Stimulated activated CD4-positive, alpha-beta T cell treated with anti-CD3 and anti-CD28 coated beads, Interleukin-2, amount 100 ng/mL, for 48 hours (primary cell): ENCODE measurements at places on chromosomes 11 and 22.

DNA sequence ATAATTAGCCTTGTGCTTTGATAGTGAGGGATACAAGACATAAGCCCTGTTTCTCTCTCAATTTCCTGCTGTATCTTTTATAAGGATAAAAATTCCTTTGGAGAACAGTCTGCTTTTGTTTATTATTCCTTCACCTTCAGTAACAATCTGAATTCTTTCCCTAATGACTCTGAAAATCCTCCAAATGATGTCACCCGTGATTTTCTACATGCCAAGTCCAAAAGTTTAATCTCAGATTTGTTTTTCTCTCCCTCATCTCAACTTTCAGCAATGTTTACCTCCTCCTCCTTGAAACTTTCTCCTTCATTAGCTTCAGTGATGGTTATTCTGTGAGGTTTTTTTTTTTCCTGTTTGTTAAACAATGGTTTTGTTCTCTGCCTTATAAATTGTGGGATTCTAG, 2.2 kb downstream of the OR51E2 start:
- DNase-seq, result no peak

- no peak for DNase-seq
Measured at GRCh38 chr11:134822897-134823296, 410.9 kb upstream of the B3GAT1 start.

DNA sequence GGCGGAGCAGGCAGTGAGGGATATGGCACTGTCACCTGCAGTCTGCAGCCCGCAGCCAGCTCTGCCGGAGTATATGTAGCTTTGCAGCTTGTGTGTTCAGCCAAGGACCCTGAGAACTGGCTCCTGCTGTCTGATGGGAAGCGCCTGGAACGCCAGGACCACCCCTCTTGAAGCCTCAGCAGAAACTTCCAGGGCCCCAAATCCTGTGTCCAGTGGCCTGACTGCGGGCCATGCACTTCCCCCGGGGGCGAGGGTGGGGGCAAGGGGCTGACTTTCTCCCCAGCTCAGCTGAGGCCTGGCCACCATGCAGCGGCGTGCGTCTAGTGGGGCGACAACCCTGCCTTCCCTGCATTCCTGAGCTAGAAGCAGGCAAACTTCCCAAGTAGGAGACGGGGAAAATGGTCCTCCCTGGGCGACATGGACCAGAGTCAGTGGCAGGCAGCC, 32.3 kb downstream of the PISD start:
- no peak for DNase-seq

DNA sequence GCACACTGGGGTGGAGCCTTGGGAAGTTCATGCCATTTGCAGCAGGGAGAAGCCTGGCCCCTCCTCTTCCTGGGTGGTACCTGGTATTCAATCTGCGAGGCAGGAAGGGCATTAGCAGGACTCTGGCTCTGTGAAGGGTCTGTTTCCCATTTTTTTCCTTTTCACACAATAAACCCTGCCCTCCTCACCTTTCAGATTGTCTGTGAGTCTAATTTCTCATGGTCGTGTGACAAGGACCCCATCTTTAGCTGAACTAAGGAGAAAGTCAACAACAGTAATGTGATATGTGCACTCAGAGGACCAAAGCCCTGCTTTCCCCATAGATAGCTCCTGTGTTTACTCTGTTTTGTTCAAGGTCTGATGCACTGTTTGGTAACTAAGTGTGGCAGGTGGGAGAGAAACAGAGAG, 26.6 kb upstream of the CASP4 start:
- no peak for DNase-seq

- DNase-seq, result no peak
Measured at GRCh38 chr11:120894202-120894985, 129.5 kb upstream of the TBCEL start.

- DNase-seq, result no peak
Measured at GRCh38 chr11:13423372-13423771, 39.6 kb downstream of the BTBD10 start.

- DNase-seq, result no peak
Measured at GRCh38 chr11:95989076-95989605, 65.2 kb upstream of the MTMR2 start.

- DNase-seq, result no peak
Measured at GRCh38 chr11:93614173-93614722, 47.2 kb upstream of the CEP295 start.

DNA sequence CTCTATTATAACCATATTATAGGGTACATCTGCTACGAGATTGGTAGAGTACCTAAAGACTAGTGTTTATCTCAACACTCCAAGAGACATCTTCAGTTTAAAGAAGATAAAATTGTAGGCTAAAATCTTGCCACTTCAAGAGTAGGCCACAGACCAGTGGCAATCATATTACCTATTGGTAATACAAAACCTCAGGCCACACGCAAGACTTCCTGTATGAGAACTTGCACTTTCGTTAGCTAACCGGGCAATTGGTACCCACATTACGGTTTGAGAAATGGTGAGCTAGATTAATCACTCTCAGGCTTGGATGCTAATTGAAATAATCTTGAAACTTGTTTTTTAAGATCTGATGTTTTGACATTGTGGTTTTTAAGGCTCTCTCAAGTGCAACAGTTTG, 772.7 kb downstream of the LRRC4C start:
- no peak for DNase-seq

DNA sequence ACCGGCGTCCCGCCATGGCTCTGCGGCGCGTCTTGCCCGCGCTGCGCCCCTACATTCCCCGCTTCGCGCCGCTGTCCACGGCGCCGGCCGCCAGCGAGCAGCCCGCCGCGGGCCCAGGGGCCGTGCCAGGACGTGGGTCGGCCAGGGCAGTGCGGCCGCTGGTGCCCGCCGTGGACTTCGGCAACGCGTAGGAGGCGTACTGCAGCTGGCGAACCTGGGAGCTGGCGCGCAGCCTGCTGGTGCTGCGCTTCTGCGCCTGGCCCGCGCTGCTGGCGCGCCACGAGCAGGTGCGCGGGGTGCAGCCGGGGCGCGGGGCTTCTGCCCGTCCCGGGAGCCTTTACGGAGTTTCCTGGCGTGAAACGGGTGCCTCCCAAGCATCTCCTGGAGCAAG, 20.1 kb downstream of the DGCR6L start:
- DNase-seq, result no peak

DNA sequence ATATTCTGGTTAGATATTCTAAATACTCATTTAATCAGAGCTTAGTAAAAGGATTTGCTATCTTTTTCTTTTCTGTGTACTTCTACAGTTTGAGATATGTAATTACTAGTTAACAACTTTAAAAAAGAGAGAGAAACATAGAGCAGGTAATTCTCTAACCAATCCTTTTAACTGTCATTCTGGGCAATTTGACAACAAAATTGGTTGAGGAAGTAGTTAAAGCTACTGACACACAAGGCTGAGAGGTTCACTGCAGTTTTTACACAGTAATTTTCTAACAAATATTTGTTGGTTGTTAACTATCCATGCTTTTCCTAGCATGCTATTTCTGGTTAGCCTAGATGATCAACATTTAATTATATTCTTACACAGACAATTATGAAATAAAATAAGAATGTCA, 3.6 kb downstream of the SOX6 start:
- DNase-seq, result no peak

GRCh38 chr11:27234043-27234668, 128.9 kb downstream of the CCDC34 start:
- no peak for DNase-seq

GRCh38 chr22:26777156-26777801, 119.9 kb downstream of the MIAT start:
- DNase-seq, result no peak

DNA sequence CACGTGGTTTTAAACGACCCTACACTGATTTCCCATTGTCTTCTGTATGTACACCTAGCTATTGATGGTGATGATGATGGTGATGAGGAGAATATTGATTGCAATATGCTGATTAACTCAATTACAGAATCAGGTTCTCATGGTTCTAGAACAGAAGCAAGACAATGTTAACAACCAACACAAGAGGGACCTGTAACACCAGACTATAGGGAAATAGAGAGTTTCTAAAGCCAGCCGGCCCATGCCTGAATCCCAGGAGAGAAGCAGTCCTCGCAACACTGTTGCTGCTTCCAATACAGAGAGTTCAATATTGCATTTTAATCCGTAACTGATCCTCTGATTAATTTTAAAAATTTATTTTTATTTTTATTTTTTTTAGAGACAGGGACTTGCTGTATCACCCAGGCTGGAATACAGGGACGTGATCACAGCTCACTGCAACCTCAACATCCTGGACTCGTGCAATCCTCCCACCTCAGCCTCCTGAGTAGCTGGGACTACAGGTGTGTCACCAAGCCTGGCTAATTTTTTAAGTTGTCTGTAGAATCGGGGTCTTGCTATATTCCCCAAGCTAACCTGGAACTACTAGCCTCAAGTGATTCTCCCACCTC, 22.2 kb upstream of the UBASH3B start:
- DNase-seq, result no peak

GRCh38 chr22:46710806-46711205, 27.2 kb downstream of the CERK start:
- no peak for DNase-seq

DNA sequence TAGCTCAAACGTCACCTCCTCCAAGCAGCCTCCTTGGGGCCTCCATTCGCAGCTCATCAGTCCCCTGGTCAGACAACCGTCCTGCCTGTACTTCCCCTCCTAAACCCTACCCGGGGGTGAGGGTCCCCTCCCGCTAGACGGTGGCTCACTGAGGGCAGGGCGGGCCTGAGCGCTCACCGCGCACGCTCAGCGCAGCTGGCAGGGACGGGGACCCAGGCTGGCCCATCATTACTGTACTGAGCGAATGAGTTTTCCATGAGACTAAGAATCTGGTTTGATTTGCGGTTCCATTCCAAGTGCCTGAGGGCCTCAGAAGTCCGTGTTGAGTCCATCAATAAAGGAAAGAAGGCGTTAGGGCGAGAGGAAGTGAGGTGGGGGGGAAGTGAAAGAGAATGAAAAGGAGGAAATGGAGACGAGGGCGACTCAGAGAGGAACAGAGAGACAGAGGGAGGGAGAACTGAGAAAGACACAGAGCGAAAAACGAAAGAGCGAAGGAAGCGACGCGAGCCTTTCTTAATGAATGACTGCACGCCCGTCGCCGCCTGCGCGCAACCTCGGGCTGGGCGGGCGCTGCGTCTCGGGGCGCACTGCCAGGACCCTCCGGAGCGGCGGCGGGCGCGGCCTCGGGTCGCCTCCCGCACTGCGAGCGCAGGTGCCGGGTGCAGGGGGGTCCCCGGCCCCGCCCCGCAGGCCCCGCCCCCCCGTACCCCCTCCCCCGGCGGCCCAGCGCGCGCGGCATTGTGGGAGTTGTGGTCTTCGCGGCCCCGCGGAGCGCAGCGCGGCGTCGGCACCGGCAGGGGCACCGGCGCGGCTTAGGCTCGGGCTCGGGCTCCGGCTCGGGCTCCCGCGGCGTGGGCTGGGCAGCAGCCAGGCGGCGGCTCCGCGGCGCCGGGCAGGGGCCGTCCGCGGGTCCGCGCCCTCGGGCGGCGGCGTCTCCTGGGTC, at the start of gene ASPHD2:
Gene ASPHD2 (plus strand): TSS at position 746 of the 943 bp plus-strand sequence. CDS start 4,356 bp downstream, outside the sequence.
- peak; percentile 56 for DNase-seq

- no peak for DNase-seq
Measured at GRCh38 chr11:12802418-12803085, 128.3 kb downstream of the TEAD1 start.

DNA sequence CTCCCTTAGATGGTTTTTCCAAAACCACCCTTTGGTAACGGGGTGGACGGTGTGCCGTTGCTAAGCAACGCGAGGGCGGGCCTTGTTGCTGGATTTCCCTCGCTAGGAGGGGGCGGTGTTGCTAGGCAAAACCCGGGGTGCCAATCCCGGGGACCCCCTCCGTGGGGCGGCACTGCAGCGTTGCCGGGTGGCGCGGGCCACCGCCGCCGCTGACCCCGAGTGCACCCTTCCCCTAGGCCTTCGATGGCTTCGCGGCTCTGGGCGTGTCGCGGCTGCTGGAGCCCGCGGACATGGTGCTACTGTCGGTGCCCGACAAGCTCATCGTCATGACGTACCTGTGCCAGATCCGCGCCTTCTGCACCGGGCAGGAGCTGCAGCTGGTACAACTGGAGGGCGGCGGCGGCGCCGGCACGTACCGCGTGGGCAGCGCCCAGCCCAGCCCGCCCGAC, 8.9 kb downstream of the EHBP1L1 start:
- no peak for DNase-seq

GRCh38 chr22:49705216-49705971, 122.3 kb downstream of the BRD1 start:
- DNase-seq, result no peak

DNA sequence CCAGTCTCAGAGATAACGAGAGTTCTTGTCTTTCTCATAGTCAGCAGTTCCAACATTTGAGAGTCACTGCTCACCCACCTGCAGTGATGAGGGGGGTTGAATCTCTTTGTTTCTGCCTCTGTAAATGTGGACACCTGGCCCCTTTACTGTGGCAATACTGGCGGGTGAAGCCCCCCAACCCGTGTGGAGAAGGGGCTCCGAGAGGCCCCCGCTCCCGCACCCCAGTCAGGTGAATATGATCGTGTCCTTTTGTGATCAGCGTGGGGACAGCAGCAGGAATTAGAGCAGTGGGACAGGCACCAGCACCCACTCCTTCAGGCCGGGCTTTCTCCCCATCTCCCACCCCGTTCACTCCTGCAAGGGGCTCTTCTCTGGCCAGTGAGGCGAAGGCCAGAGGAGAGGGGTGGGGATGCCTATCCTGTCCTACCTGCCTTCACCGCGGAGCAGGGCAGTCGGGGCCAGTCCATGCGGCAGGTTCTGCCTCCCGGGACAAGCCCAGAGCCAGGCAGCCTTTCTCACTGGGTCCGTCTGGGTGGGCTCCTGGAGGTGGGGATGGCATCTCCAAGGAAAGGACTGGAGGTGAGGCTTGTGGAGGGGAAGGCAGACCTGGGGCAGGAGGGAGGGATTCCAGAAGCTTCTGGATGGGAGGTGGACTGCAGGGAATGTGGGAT, 12.7 kb upstream of the CELSR1 start:
- DNase-seq, result no peak

DNA sequence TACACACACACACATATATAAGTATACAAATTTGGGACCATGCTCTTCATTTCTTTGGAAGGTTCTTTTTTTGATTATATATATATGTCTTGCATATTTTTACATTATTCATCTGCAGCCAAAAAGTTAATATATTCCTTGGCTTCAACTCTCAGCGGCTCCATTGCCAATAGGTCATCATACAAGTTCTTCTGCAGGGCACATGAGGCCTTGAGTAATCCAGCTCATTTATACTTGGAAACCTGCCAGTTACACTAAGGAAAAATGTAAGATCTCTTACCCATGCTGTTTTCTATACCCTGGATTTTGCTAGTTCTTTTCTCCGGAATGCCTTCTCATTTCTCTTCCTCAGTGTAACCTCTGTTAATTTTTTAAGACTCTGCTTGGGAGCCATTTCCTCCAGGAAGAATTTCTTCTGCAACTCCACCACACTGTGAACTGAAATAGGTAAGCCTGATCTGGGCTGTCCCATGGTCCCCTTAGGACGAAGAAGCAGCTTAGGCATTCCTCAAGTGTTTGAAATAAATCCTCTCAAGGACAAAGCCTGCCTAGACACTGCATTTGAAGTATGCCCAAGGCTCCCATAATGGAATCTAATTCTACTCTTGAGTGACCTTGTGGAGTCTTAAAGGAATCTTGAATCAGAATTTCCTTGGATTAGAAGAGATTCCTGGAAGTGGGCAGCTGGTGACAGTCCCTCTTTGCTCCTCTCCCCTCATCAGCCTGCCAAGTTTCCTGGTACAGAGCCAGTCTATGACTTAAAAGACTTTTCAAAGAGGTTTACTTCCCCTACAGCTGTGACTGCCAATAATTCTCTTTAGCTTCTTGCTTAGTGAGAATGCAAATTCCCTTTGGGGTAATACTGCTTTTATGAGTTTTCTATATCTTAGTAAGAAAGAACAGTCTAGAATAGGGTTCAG, 182.8 kb downstream of the C11orf87 start:
- no peak for DNase-seq
